ENCODE measurements at places on chromosomes 2 and 18.
A peak's percentile ranks its signal among the peaks of the same experiment; 100 is the strongest.

DNA sequence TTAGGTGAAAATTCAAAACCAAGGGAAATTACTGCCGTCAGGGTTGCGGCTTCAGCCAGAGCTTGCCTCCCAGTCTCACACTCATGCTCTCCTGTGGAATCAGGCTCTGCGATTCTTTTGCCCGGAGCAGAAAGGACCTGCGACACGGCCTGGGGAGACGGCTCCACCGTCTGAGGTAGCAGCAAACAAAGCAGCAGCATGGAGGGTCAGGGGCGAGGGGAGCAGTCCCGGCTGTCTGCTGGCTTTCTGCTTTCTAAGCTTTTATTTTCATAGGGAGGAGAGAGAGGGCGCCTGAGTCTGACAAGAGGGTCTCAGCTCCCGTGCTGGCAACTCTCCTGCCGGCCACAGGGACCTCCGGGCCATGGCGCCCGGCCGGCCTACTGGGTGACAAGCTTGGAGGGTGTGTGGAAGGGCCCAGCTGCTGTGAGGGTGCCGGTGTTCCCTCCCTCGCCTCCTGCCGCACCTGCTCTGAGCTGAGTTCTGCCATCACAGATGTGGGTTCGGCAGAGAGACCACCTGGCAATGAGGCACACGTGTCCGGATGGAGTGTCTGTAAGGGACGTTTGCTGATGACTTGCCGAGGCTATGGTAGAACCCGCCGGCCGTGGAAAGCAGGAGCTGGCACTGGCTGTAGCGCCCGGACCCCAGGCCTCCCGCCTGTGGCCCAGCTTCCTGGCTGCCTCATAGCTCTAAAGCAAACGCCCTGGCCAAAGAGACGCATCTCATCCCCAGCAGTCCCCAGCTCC lies 66.2 kb upstream of the CTDP1 start:
- DNase-seq, result no peak

DNA sequence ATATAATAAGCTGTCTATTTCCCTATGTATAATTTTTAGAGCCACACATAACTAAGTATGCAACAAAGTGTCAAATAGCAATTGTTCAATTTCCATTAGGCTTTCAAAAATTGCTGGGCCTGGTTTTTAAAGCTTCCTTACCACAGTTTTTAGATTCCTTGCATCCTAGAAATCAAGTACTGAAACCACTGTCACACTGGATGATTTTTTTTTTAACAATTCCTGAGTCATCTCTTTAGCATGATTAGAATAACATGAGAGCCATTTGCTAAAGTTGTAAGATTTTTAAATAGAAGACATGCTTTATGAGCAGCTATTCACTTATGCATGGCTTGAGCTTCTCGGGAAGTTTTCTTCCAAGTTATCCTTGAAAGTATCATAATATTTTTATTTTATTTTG lies 319.5 kb upstream of the NXPH2 start:
- DNase-seq, result no peak

DNA sequence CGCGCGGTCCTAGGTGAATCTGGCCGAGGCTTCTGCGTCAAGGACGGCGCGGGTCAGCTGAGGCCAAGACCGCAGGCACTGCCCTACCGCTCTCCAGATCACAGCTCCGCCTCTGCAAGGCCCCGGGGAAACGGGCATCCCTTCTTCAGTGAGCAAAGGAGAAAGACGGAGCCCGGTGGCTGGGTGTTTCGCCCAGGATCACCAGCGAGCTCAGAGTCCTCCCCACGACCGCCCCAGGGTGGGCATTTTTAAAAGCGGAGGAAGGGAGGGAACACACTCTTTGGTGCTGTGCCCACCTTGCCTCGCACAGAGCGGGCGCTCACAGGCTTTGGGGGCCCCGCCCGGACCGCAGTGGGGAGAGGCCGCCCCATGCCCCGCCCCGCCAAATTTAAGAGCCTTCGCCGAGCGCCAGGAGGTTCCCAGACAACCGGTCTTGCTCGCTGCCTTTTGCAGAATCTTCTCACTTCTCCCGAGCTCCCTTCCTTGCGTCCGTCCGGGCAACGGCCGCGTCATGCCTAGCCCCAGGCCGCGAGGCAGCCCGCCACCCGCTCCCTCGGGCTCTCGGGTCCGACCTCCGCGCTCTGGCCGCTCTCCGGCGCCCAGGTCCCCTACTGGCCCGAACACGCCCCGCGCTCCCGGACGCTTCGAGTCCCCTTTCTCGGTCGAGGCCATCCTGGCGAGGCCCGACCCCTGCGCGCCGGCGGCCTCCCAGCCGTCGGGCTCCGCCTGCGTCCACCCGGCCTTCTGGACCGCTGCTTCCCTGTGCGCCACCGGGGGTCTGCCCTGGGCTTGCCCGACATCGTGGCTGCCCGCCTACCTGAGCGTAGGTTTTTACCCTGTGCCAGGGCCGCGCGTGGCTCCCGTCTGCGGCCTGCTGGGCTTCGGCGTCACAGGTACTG lies at the start of gene NOTO:
TSS of gene NOTO (plus strand) at position 419 of the 899 bp plus-strand sequence. CDS start at position 512, 93 bp downstream.
- peak; percentile 24 for DNase-seq

DNA sequence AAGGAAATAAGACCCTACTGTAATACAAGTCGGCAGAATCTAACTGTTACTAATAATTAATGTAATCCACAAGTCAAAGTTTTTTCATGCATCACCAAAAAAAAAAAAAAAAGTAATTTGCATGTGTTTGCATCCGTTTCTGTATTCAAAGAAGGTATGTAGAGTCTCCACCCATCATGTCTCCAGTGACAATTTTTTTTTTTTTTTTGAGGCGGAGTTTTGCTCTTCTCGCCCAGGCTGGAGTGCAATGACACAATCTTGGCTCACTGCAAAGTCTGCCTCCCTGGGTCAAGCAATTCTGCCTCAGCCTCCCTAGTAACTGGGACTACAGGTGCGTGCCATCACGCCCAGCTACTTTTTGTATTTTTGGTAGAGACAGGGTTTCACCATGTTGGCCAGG lies 24.2 kb upstream of the NFU1 start:
- DNase-seq, result no peak

DNA sequence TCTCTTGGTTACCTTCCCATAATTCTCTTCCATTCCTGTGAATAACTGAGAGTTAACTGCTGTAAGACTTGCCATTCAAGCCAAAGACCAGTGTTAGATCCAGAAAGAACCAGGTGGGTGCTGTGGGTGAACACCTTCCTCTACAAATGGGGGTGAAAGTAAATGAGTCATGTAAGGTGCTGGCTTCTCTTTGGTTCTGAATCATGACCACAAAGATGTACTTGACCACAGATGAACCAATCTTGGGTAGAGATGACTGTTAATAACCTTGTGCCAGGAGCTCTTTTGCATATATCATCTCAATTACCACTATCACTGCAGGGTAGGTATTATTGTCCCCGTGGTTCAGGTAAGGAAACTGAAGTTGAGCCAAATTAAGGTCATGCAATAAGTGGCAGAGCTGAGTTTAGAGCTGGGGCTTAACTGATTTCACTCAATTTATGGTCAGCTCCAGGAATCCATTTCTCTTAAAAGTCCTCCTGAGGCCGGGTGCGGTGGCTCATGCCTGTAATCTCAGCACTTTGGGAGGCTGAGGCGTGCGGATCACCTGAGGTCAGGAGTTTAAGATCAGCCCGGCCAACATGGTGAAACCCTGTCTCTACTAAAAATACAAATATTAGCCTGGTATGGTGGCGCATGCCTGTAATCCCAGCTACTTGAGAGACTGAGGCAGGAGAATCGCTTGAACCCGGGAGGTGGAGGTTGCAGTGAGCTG lies 244.9 kb upstream of the CXCR4 start:
- no peak for DNase-seq

DNA sequence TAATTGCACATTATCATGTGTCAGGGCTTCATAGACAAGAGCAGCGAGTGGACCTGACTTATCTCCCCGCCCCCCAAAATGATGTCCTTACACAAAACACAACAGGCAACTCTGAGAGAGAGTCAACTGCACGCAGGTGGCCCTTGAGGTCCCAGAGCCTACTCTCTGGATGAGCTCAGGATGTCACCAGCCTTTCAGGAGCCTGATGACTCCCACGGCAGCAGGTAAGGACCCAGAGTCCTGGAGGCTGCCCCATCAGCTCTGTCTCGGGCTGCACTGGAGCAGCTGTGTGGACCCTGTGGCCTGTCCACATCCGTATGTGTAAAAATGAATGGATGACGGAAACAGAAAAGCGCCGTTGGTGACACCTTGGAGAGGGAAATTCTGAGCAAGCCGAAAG lies 130.9 kb downstream of the HDAC4 start:
- peak; percentile 32 for DNase-seq

DNA sequence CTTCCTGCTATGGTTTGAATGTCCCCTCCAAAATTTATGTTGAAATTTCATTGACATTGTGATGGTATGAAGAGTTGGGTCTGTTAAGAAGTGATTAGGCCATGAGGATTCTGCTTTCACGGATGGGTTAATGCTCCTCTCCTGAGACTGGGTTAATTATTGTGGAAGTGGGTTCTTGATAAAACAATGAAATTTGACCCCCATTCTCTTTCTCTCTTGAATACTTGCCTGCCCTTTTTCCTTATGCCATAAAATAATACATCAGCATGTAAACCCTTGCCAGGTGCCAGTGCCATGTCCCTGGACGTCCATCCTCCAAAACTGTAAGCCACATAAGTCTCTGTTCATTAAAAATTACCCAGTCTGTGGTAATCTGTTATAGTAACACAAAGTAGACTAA lies 352.8 kb downstream of the LRRTM4 start:
- peak; percentile 14 for DNase-seq

- DNase-seq, result no peak
These were observed 232.3 kb downstream of the HAUS1 start for GRCh38 chr18:46336278-46337111.

- no peak for DNase-seq
These were observed 20.2 kb upstream of the C1QL2 start for GRCh38 chr2:119178776-119179175.

DNA sequence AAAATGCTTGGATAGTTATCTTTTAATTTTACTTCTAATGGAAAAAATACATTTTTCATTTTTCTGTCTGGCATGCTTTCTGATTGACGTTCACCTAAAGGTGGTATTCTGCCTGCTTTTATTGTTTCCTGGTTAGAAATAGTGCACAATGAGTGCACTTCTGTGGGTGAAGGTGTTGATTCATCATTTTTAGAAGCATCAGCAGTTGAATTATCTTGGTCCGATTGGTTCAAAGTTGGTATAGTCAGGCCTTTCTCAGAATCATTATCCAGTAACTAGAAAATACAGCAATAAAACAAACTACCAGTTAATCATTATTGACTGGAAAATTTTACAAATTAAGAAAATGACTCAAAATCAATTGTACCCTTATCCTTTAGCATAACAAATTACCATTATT lies 84.5 kb downstream of the STRADB start:
- DNase-seq, result no peak

DNA sequence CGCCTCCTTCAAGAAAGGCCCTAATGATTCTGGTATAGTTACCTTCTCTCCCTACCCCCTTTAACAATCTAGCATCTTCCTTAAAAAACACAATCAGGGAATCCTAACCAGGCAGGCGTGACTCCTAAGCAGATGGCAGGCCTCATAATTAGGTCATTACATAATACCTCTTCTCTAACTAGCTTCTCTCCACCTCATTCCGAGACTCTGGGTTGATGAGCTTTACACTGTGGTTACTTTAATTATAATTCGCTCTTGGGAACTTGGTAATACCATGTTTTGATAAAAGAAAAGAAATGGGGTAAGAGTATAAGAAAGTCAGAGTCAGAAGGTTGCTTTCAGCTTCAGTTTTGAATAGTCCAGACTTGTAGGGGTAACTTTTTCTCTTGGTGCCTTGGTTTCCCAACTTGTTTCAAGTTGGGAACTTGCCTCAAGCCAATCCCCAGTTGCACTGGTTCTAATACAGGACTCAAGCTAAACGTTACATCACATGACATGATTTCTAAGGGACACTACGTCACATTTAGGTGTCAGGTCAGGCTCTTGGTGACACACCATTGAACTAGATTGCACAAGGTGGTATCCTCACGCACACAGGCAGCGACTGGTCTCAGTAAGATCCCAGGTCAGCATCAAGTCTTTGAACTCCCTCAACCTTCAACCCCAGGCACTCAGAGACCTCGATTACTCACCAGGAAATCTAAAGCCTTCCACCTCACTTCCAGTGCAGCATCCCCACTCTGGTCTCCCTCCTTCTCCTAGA lies 59.2 kb downstream of the AAK1 start:
- no peak for DNase-seq

DNA sequence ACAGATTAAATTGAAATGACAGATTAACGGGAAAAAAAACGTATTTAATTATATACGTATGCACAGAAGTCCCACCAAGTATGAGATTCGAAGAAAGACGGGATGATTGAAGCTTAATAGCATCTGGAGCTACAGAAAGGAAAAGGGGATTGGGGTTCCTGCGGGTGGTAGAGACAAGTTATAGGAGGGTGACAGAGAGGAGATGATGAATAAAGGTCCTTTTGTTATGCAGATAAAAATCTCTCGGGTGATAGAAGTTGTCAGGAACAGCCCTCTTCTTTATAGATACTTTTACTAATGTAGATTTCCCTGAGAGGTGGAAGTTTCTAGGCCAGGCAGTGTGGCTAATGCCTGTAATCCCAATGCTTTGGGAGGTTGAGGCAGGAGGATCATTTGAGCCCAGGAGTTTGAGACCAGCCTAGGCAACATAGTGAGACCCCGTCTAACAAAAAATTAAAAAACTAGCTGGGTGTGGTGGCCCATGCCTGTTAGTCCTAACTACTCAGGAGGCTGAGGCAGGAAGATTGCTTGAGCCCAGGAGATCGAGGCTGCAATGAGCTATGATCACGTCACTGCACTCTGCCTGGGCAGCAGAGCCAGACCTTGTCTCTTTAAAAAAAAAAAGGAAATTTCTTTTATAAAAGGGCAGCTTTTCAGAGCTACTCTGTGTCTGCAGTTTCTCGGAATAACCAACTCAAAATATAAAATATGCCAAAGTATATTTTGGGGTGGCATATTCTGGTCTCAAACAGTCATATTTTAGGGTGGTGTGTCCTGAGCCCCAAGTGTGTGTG lies 113.0 kb downstream of the STPG4 start:
- no peak for DNase-seq

DNA sequence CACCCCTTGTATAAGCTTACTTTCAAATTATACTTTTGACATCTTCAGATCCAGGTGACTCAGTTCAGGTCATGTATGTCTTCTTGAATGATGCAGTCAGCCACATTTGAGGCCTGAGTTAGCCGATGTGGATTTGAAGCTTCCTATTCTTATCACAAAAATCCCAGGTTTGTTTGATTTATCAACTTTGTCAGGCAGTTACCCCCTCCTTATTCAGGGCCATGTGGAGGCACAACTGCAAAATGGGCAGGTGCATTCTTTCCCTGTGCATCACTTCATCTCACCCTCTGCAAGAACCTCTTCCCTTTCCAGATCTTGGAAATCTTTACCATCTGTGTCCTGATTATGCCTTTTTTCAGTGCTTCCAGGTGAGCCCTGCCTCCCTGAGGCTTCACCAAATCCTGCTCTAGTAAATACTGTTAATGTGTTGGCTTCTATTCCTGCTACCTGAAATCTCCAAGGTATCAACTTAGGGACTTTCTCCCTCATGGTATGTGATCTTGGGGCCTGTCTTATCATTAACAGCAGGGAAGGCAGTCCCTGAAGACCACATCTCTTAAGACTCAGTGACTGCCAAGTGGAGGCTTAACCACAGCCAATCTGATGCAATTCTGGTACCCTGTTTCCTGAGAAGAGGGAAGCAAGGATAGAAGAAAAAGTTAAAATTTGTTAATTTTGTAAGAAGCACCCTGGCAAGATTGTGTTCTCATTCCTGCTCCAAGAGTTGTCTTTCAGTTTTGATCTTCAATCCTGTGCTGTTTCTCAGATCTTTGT lies 9.4 kb upstream of the ARHGAP28 start:
- DNase-seq, result no peak

Measured in kidney (tissue), 22 donors.